ENCODE measurements at places on chromosomes 16 and 17.

DNA sequence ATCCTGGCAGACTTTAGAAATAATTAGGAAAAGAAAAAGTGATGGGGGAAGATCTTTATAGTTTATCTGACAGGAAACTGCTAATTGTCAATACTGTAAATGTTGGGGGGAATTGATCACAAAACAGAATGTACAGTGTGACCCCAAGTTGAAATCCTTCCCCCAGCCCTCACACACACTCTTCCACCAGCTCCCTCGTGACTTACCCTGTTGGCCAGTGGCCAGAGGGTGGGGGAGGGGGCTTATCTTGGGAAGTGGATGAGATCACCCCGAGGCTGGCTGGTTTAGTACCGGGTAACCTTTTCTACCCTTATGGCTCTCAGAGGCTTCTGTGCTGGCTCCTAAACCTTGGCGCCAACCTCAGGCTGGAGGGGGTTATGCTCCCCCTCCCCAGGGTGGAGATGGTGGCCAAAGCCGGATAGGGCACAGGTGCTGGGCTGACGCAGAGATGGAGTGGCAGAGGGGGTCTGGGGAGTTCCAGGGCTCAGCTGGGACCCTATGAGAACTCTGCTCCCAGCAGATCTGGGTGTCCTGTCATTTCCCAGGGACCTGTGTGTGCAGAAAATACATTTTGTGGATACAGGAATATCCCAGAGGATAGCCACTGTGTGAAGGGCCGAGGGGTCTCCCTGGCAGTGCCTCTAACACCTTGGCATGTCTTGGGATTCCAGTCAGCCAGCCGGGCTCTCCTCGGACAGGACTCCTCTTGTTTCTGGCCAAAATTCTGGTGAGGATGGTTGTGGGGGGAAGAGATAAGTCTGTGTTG lies 18.6 kb downstream of the CDH16 start:
- DNase-seq: no peak

GRCh38 chr17:77717941-77718668 lies 240.4 kb upstream of the TNRC6C start:
- no peak for DNase-seq

GRCh38 chr16:88357317-88358022 lies 25.3 kb upstream of the ZNF469 start:
- no peak for DNase-seq

DNA sequence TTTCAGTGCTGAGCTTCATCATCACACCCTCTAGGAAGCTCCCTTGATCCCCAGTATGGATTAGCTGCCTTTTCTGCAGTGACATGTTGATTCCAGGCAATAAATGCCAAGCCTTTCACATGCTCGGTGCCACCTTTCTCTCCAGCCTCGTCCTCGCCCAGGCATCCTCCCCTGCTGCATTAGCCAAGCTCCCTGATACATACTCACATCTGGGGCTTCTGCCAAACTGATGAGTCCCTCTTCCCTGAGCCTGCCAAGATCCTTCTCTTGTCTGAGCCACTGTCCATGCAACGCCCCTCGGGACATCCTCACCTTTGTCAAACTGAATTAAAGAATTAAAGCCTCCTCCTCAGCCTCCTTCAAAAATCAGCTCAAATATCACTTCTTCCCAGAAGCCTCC lies 538.5 kb upstream of the CDH11 start:
- DNase-seq: no peak

GRCh38 chr17:34556384-34556783 lies 23.0 kb upstream of the TMEM132E start:
- no peak for DNase-seq

DNA sequence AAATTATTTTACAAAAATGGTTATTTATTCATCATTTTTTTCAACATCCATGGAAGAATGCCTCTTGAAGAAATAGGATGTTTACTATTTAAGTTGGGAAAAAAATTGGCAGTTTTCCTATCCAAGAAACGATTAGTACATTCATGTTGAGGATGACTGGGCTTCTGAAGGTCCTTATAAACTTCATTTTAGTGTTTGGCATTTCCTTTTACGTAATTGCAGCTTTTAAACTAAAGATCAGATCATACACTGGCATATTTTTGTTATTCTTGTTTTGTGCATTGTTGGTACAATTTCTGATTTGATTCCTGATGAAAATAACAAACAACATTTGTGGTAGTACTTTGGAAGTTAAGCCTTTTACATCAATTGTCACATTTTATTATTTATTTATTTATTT lies 11.5 kb downstream of the KCNJ16 start:
- no peak for DNase-seq

Measured in esophagus squamous epithelium (tissue), 5 donors.